ENCODE measurements at places on chromosomes 1 and 21.

DNA sequence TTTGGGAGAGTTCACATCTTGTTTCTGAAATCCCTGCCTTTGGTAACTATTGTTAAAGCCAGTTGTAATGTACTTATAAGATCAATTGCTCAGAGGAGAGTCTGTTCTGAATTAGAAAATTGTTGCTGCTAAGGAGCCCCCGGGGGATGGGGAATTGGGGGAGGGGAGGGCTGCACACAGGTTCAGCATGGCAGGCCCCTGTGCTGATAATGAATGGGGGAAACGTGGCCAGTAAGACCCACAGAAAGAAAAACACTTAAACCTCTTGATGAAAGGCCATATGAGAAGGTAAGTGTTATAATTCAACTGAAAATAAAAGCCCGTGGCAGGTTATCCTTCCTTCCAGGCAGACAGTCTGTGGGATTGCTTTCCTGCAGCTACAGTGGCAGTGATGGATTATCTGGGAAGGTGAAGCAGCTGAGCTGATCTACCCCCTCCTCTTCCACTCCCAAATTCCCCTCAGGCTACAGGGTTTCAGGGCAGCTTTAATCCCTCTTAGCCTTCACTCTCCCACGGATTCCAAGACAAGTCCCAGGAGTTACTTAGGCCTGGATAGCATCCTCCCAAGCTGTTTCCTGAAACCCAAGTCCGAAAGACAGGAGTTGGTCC is 398.8 kb downstream of the TBX15 start:
- no peaks in the 10 kb centered on the region for H3K36me3 ChIP-seq
- DNase-seq = no peak
- H3K4me3 ChIP-seq = no peak overlapping the region
- no peaks in the 10 kb centered on the region for H3K4me1 ChIP-seq
- no peaks in the 10 kb centered on the region for H3K27me3 ChIP-seq

DNA sequence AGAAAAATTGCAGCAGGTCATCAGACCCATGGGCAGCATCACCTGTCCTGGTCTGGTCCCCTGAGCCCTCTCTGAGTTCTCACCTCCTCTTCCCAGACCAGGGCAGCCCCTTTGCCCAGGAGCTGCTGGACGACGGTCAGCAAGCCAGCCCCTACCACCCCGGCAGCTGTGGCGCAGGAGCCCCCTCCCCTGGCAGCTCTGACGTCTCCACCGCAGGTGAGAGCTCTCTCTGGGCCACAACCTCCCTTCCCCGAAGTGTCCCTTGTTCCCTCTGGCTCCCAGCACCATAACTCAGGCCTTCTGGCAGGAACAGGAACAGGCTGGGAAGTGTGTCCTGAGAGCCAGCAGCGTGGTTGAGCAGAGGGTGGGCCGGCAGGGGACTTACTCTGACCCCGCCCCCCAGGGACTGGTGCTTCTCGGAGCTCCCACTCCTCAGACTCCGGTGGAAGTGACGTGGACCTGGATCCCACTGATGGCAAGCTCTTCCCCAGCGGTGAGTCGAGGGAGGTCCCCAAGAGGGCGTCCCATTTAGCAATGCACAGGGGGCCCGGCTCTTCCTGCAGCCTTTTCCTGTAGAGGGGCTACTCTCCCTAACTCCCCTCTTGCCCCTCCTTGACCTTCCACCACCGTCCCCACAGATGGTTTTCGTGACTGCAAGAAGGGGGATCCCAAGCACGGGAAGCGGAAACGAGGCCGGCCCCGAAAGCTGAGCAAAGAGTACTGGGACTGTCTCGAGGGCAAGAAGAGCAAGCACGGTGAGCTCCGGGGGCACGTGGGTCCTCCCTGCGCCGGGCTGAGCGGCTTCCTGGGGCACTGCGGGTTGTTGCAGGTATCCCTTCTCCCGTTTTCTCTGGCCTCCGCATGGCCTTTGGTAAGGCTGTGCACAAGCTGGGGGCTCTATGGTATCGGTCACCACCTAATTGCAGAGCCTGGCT is 2.4 kb downstream of the ELF3 start:
- H3K36me3 ChIP-seq = peaks cover 3% of the 10 kb centered on the region
- peaks cover 2% of the 10 kb centered on the region for H3K27me3 ChIP-seq
- no peak overlapping the region for H3K27ac ChIP-seq
- H3K4me3 ChIP-seq = no peak overlapping the region

- no peaks in the 10 kb centered on the region for H3K27me3 ChIP-seq
- H3K4me3 ChIP-seq = no peak overlapping the region
- no peak for DNase-seq
- H3K36me3 ChIP-seq = no peaks in the 10 kb centered on the region
- H3K27ac ChIP-seq = no peak overlapping the region
Measured at GRCh38 chr1:87795615-87796337, 467.1 kb downstream of the LMO4 start.

DNA sequence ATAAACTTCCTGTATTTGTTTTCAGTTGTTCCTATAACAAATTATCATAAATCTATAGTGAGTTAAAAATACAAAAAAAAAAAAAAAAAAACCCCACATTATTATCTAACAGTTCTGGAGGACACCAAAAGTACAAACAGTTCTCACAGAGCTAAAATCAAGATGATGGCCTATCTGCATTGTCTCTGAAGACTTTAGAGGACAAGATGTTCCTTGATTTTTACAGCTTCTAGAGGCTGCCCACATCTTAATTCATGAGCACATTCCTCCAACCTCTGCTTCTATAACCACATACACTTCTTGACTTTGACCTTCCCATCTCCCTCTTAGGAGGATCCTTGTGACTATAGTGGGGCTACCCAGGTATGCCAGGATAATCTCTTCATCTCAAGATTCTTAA is 806.1 kb downstream of the LTN1 start:
- H3K27ac ChIP-seq = no peak overlapping the region
- no peaks in the 10 kb centered on the region for H3K27me3 ChIP-seq
- H3K36me3 ChIP-seq = no peaks in the 10 kb centered on the region
- H3K4me3 ChIP-seq = no peak overlapping the region

GRCh38 chr1:159882527-159882862 is 17.5 kb downstream of the CFAP45 start:
- no peak overlapping the region for H3K27ac ChIP-seq
- no peak overlapping the region for H3K4me3 ChIP-seq
- H3K4me1 ChIP-seq = peaks cover 23% of the 10 kb centered on the region
- H3K36me3 ChIP-seq = no peaks in the 10 kb centered on the region
- no peaks in the 10 kb centered on the region for H3K27me3 ChIP-seq
- DNase-seq = no peak

- peak overlapping the region; percentile 51 for H3K4me3 ChIP-seq
- peaks cover 16% of the 10 kb centered on the region for H3K4me1 ChIP-seq
- H3K27ac ChIP-seq = no peak overlapping the region
- peaks cover 16% of the 10 kb centered on the region for H3K27me3 ChIP-seq
Measured at GRCh38 chr1:47444562-47445465, 7.0 kb downstream of the FOXD2 start.

DNA sequence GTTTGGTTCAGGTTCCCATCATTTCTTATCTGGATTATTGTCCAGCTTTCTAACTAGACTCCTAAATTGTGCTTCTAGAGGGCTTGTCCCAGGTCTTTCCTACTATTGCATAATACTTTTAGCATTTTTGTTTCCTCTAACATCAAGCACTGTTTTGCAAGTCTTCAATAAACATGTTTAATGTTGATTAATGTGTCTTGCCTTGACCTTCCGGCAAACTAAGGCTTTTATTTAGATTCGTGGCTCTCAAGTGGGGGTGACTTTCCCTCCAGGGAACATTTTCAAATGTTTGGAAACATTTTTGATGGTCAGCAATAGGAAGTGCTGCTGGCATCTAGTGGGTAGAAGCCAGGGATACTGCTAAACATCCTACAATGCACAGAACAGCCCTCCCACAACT is 90.7 kb downstream of the RPE65 start:
- peaks cover 8% of the 10 kb centered on the region for H3K4me1 ChIP-seq
- H3K4me3 ChIP-seq = no peak overlapping the region
- no peaks in the 10 kb centered on the region for H3K36me3 ChIP-seq
- DNase-seq = no peak

- no peak overlapping the region for H3K4me3 ChIP-seq
- H3K27ac ChIP-seq = no peak overlapping the region
- no peak for DNase-seq
- no peaks in the 10 kb centered on the region for H3K4me1 ChIP-seq
Measured at GRCh38 chr1:208159555-208160258, 84.5 kb downstream of the PLXNA2 start.

DNA sequence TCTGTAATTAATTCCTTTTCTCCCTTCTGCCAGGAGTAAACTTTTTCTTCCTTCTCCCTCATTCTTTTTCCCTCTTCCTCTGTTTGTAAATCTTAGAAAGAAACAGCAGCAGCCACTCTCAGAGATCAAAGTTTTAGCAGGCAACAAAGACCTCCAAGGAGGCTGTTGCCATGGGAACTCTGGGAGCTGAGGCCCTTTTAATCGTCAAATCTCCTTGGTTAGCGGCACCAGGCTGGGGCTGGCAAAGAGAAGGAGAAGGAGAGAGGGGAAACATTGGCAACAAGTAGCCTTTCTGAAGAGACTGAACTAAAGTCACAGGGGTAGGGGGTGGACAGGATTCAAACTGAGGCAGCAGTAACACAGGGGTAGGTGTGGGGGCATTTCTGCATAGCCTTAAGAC is 25.2 kb downstream of the ILDR2 start:
- H3K4me1 ChIP-seq = peaks cover 18% of the 10 kb centered on the region
- H3K36me3 ChIP-seq = no peaks in the 10 kb centered on the region
- H3K27me3 ChIP-seq = peaks cover 19% of the 10 kb centered on the region
- H3K4me3 ChIP-seq = no peak overlapping the region

DNA sequence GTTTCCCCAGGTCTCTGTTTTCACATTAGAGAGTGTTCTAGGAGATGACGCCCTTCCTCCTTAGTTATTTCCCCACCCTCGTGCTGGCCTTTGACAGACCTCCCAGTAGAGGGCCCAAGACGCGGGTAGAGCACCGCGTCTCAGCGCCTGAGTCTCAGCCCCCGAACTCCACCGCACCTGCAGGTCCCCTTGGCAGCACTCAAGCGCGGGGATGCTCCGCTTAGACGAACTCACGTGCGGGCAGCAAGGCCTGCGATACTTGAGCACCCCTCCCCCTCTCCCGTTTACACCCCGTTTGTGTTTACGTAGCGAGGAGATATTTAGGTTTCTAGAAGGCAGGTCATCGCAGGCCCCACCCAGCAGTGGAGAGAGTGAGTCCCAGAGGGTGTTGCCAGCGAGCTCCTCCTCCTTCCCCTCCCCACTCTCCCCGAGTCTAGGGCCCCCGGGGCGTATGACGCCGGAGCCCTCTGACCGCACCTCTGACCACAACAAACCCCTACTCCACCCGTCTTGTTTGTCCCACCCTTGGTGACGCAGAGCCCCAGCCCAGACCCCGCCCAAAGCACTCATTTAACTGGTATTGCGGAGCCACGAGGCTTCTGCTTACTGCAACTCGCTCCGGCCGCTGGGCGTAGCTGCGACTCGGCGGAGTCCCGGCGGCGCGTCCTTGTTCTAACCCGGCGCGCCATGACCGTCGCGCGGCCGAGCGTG is at the start of gene CD55:
Gene CD55, plus strand, starts transcription at position 600 of the 711 bp plus-strand sequence. Its CDS starts 88 bp downstream, at position 688.
- no peaks in the 10 kb centered on the region for H3K27me3 ChIP-seq
- DNase-seq = peak; percentile 100
- peaks cover 23% of the 10 kb centered on the region for H3K4me1 ChIP-seq
- peak within 1 kb of the TSS; percentile 79 for H3K4me3 ChIP-seq

DNA sequence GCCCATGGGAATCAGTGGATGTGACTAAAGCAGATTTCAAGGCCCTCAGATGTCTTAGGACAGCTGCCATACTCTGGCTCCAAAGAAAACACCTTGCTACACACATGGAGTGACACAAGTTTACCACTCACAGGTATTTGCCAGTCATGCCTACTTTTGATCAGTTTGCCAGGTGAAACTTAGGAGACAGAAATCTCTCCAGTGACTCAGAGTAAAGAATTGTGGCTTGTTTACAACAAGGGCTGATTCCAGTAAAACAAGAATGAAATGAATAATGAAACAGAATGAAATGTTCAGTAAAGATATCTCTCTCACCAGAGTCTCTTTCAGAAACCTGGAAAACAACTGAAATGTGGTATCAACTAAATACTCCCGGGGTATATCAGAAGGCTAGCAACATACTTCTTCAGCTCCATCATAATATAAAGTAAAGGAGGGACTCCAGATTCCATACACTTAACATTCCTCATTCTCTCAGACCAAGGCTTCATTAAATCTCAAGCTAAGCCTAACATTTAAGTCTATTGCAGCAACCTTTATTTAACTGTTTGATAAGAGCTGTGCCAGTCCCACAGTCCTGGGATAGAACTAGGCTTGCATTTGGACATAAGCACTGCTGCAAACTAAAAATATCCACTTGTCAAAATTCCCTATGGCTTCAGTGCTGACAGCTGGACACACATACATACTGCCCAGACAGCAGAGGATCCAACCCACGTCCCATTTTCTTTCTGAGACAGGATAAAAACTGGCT is 143.3 kb downstream of the SIPA1L2 start:
- no peak overlapping the region for H3K27ac ChIP-seq
- H3K36me3 ChIP-seq = no peaks in the 10 kb centered on the region
- no peaks in the 10 kb centered on the region for H3K27me3 ChIP-seq
- DNase-seq = no peak
- no peaks in the 10 kb centered on the region for H3K4me1 ChIP-seq

GRCh38 chr1:173532237-173532636 is 55.1 kb downstream of the PRDX6 start:
- H3K4me3 ChIP-seq = no peak overlapping the region
- no peaks in the 10 kb centered on the region for H3K36me3 ChIP-seq
- no peaks in the 10 kb centered on the region for H3K27me3 ChIP-seq
- peak; percentile 41 for DNase-seq
- H3K4me1 ChIP-seq = no peaks in the 10 kb centered on the region

GRCh38 chr1:173868266-173869020 is at the start of gene ZBTB37:
ZBTB37 (plus strand) TSS chr1:173868380; CDS start chr1:173870226, 1,846 bp downstream.
- peak within 1 kb of the TSS; percentile 99 for H3K4me3 ChIP-seq
- peak within 1 kb of the TSS; percentile 88 for H3K27ac ChIP-seq
- peaks cover 27% of the 10 kb centered on the region for H3K4me1 ChIP-seq
- H3K36me3 ChIP-seq = peaks cover 31% of the 10 kb centered on the region
- DNase-seq = peak; percentile 88

- H3K27me3 ChIP-seq = no peaks in the 10 kb centered on the region
- no peak overlapping the region for H3K4me3 ChIP-seq
- no peak overlapping the region for H3K27ac ChIP-seq
- H3K36me3 ChIP-seq = peaks cover 11% of the 10 kb centered on the region
- DNase-seq = no peak
Measured at GRCh38 chr21:36381841-36382589, 3.2 kb upstream of the CHAF1B start.
